Endothelial cell of umbilical vein (primary cell): ENCODE measurements at places on chromosomes 6 and 20. TPM values are rescaled to one million over a fixed set of nuclear protein-coding genes. Genes with fewer than 3 reads are reported as not detected.

GRCh38 chr6:168278904-168279303 lies 40.7 kb downstream of the DACT2 start:
- DNase-seq, result no peak

NAPB gene
- polyA plus RNA-seq, result 3.2 and 4.7 TPM in 2 replicates

PNPLA1 gene
- 0.05 TPM in 1 of 2 replicates, not detected in the other for polyA plus RNA-seq

EYA2 gene
- not detected in 2 replicates for polyA plus RNA-seq

CFAP206 gene
- polyA plus RNA-seq, result 0.05 and 0.15 TPM in 2 replicates
